ENCODE measurements at places on chromosomes 12 and 14.

- H3K36me3 ChIP-seq, result no peaks in the 10 kb centered on the region
- DNase-seq, result no peak
- H3K4me3 ChIP-seq, result no peak overlapping the region
- no peaks in the 10 kb centered on the region for H3K27me3 ChIP-seq
- peaks cover 13% of the 10 kb centered on the region for H3K4me1 ChIP-seq
- H3K27ac ChIP-seq, result no peak overlapping the region
Measured at GRCh38 chr12:13093848-13094220, 9.6 kb downstream of the GSG1 start.

DNA sequence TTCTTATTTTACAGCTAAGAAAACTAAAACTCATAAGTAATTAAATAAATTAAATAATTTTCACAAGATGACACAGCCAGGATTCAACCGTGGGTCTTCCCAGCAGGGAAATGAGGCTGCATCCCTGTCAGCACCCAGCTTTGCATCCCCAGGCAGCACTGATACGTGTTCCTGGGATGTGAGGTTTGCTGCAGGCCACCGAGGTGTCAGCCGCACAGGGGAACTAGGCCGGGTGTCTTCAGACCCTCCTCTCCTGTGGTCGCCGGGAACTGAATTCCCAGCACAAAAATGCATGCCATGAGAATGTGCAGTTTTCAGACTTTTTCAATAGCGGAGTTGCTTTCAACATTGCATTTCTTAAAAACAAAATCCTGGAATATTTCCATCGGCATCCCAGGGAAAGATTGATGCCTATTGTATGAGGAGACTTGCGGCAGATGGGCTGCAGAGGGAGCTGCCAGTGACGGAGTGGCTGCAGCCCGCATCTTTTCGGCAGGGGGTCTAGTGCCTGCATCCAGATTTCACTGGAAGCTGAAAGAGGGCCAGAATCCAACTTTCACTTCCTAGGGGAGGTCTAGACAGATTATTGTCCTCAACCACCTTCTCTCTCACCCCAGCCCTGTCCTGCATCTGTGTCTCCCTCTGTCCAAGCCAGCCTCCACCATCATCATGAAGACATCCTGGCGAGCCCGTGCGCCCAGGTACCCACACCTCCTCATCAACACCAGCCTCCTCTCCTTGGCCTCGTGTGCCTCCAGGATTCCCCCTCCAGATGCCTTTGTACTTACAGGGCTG lies 12.6 kb downstream of the LRTM2 start:
- no peak overlapping the region for H3K4me3 ChIP-seq
- no peak for DNase-seq
- no peaks in the 10 kb centered on the region for H3K27me3 ChIP-seq
- H3K4me1 ChIP-seq, result peaks cover 13% of the 10 kb centered on the region
- no peak overlapping the region for H3K27ac ChIP-seq
- H3K36me3 ChIP-seq, result no peaks in the 10 kb centered on the region

GRCh38 chr14:53462931-53463778 lies 310.0 kb upstream of the DDHD1 start:
- no peaks in the 10 kb centered on the region for H3K27me3 ChIP-seq
- no peak overlapping the region for H3K4me3 ChIP-seq
- DNase-seq, result no peak
- H3K4me1 ChIP-seq, result peaks cover 3% of the 10 kb centered on the region
- no peaks in the 10 kb centered on the region for H3K36me3 ChIP-seq
- H3K27ac ChIP-seq, result no peak overlapping the region

GRCh38 chr12:101857043-101857558 lies 20.3 kb upstream of the DRAM1 start:
- H3K27ac ChIP-seq, result no peak overlapping the region
- no peak overlapping the region for H3K4me3 ChIP-seq

- no peaks in the 10 kb centered on the region for H3K27me3 ChIP-seq
- DNase-seq, result no peak
- H3K4me3 ChIP-seq, result peak overlapping the region; percentile 18
- H3K27ac ChIP-seq, result no peak overlapping the region
- H3K4me1 ChIP-seq, result no peaks in the 10 kb centered on the region
Measured at GRCh38 chr12:81084811-81085350, 7.0 kb downstream of the ACSS3 start.

- no peak overlapping the region for H3K4me3 ChIP-seq
- H3K36me3 ChIP-seq, result no peaks in the 10 kb centered on the region
- H3K4me1 ChIP-seq, result no peaks in the 10 kb centered on the region
- H3K27me3 ChIP-seq, result no peaks in the 10 kb centered on the region
Measured at GRCh38 chr12:12376646-12377448, 20.0 kb downstream of the BORCS5 start.

GRCh38 chr14:58414845-58415244 lies 12.5 kb downstream of the TIMM9 start:
- peaks cover 48% of the 10 kb centered on the region for H3K36me3 ChIP-seq
- no peaks in the 10 kb centered on the region for H3K27me3 ChIP-seq
- H3K4me1 ChIP-seq, result peaks cover 3% of the 10 kb centered on the region
- no peak for DNase-seq

DNA sequence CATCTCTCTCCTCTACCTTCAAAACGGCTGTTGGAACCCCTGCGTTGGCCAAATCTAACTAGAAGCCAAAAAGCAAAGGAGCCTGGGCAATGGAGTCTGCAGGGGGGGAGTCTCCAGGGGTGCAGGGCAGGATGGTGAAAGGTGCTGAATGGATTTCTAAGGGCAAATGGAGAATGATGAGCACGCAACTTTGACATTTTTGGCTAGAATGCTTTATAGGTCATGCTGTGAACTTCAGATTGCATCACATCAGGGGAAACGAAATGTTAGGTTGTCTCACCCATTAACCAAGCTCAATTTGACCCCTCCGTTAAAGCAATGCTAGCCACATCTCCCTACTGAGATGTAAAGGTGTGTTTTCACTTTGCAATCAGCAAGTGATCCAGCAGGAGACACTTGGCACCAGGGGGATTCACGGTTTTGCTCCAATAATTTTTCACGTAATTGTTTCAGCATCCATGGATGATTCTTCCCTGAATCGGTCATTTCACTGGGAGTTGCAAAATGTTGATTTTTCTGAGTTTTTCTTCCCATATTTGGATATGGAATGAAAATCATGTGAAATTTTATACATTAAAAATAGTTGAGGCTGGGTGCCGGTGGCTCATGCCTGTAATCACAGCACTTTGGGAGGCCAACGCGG lies 78.0 kb upstream of the MDM1 start:
- DNase-seq, result no peak
- H3K27me3 ChIP-seq, result no peaks in the 10 kb centered on the region
- no peaks in the 10 kb centered on the region for H3K36me3 ChIP-seq
- peaks cover 4% of the 10 kb centered on the region for H3K4me1 ChIP-seq
- H3K4me3 ChIP-seq, result no peak overlapping the region

DNA sequence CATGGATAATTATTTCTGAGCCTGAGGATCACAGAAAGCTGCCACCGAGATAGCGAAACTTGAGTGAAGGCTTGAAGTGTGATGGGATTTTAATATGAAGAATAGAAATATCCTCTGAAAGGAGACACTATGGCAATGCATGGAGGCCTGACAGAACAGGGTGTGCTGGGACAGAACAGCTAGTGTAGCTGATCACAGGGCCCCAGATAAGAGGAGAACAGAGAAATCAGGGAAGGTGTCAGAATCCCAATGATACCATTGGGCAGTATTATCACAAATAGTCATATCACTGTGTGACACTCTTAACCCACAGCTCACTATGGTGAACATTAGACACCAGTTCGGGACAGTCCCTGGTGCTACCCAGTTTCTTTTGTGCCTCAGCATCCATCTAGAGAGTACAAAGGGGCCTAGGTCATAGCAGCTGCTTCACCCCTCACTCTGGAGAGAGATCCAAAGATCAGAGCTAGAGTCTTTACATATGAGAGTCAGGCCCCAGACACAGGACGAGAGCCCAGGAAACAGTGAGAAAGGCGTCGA lies 506 bp upstream of the OR10P1 start:
- no peak overlapping the region for H3K4me3 ChIP-seq
- H3K27ac ChIP-seq, result no peak overlapping the region
- no peaks in the 10 kb centered on the region for H3K27me3 ChIP-seq
- no peaks in the 10 kb centered on the region for H3K36me3 ChIP-seq
- no peaks in the 10 kb centered on the region for H3K4me1 ChIP-seq

- DNase-seq, result no peak
- no peaks in the 10 kb centered on the region for H3K27me3 ChIP-seq
- H3K27ac ChIP-seq, result no peak overlapping the region
- H3K36me3 ChIP-seq, result no peaks in the 10 kb centered on the region
Measured at GRCh38 chr12:126588586-126589249, 1523.5 kb downstream of the AACS start.

- no peaks in the 10 kb centered on the region for H3K36me3 ChIP-seq
- H3K27ac ChIP-seq, result no peak overlapping the region
- no peak overlapping the region for H3K4me3 ChIP-seq
Measured at GRCh38 chr12:98073610-98074009, 441.8 kb upstream of the TMPO start.

- H3K27me3 ChIP-seq, result no peaks in the 10 kb centered on the region
- no peak overlapping the region for H3K27ac ChIP-seq
- peak; percentile 14 for DNase-seq
- H3K4me3 ChIP-seq, result no peak overlapping the region
Measured at GRCh38 chr14:49923442-49923841, 30.6 kb downstream of the ARF6 start.

DNA sequence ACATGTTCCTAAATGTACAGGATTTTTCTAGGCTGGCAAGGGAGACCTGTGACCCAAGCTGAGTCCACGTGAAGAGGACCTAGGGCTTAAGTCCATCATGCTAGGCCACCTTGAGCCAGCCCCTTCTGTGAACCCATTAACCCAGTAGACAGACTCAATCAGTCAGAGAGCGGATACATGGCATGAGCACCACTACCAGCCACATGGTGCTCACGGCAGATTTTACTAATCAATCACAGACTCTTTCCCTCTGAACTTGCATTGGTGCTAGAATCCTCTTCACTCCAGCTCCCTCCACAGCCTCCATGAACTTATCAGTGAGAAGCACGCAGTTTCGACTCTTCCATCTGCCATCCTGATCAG lies 9.0 kb downstream of the PHETA1 start:
- no peaks in the 10 kb centered on the region for H3K4me1 ChIP-seq
- no peak for DNase-seq
- H3K27ac ChIP-seq, result no peak overlapping the region
- H3K4me3 ChIP-seq, result no peak overlapping the region

DNA sequence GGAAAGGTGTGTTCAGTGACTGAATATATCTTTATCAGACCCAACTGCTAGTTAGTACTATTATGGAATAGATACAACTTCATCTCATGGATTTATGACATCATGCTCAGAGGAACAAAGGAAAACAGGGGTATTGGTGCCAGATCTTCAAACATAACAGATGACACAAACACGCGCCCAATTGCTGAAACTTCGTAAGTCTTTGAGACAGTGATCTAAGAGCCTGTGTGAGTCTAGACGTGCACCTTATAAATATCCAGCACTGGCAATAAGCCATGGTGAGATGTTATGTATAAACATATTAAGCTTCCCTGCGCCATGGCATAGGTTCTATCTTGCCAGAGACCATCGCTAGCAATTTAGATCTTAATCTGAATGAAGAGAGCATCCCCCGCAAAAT lies 42.2 kb upstream of the NR2C1 start:
- no peaks in the 10 kb centered on the region for H3K4me1 ChIP-seq
- H3K27ac ChIP-seq, result no peak overlapping the region
- H3K36me3 ChIP-seq, result no peaks in the 10 kb centered on the region
- no peaks in the 10 kb centered on the region for H3K27me3 ChIP-seq
- H3K4me3 ChIP-seq, result no peak overlapping the region

GRCh38 chr14:95850429-95850828 lies 26.2 kb upstream of the TUNAR start:
- H3K4me1 ChIP-seq, result peaks cover 6% of the 10 kb centered on the region
- H3K27ac ChIP-seq, result no peak overlapping the region
- H3K27me3 ChIP-seq, result no peaks in the 10 kb centered on the region
- DNase-seq, result no peak

- no peaks in the 10 kb centered on the region for H3K27me3 ChIP-seq
- H3K36me3 ChIP-seq, result no peaks in the 10 kb centered on the region
- DNase-seq, result no peak
- no peak overlapping the region for H3K27ac ChIP-seq
Measured at GRCh38 chr12:118521036-118521370, 144.6 kb downstream of the SUDS3 start.

- H3K27ac ChIP-seq, result no peak overlapping the region
- no peak for DNase-seq
- H3K36me3 ChIP-seq, result peaks cover 4% of the 10 kb centered on the region
- no peaks in the 10 kb centered on the region for H3K4me1 ChIP-seq
Measured at GRCh38 chr12:106090591-106091445, 47.9 kb downstream of the NUAK1 start.

GRCh38 chr14:74563586-74564159 lies 48.4 kb downstream of the LTBP2 start:
- no peak for DNase-seq
- H3K36me3 ChIP-seq, result no peaks in the 10 kb centered on the region
- no peak overlapping the region for H3K4me3 ChIP-seq
- no peaks in the 10 kb centered on the region for H3K27me3 ChIP-seq
- no peak overlapping the region for H3K27ac ChIP-seq

DNA sequence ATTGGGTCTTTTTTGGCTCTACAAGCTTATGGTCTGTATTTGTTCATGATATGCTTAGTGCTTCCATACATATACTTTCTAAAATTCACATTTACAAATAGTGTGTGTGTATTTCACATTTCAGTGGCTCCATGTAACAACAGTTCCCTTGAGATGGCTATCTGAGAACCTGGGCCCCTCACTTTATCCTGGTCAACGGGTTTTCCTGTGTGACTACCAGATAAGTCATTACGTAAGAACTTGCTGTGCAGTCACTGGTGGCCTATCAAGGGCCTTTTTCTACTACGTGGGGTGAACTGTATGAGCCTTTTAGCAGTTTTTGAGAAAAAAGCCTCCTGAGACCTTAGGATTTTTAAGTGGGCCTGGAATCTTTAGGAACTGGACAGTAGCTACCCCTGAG lies 454.1 kb downstream of the PCNX1 start:
- no peaks in the 10 kb centered on the region for H3K27me3 ChIP-seq
- H3K27ac ChIP-seq, result no peak overlapping the region
- no peak overlapping the region for H3K4me3 ChIP-seq
- DNase-seq, result no peak
- no peaks in the 10 kb centered on the region for H3K36me3 ChIP-seq
- H3K4me1 ChIP-seq, result peaks cover 6% of the 10 kb centered on the region

DNA sequence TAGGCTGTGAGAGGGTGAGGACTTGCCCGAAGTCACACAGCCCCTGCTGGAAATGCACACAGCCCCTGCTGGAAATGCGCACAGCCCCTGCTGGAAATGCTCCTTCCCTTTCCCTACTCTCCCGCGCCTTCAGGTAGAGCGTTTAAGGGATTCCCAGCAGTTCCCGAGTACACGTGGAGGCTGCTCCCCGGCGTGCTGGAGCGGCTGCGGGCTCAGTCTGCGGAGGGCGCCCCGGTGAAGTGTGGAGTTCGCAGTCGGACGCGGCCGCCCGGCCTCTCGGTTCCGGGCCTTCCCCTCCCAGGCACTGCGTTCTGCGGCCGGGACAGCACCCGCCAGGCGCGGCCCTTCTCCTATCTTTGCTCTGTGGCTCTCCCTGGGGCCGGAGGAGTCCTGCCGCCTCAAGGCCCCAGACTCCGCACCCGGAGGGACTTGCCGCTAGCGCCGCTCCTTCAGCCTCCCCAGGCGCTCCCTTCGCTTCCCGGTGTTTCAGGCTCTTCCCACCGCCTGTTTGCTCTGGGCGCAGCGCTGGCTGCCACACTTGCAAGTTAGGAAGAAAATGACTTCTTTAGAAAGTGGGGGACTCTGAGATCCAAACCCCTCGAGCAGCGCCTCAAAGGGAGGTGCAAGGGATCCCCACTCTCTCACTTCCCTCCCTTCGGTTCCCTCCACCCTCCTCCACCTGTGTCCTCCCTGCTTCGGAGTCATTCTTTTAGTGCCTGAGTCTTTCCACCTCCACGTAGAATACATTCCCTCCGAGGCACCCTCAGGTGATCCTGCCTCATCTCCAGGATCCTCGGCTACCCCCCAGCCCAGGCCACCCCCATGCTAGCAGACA lies 8.3 kb upstream of the TBX5 start:
- H3K4me3 ChIP-seq, result peak overlapping the region; percentile 32
- no peak overlapping the region for H3K27ac ChIP-seq
- peaks cover 92% of the 10 kb centered on the region for H3K27me3 ChIP-seq
- peaks cover 23% of the 10 kb centered on the region for H3K4me1 ChIP-seq

Measured in H1 (cell line).